ENCODE measurements at places on chromosomes 2 and 18.
A peak's percentile ranks its signal among the peaks of the same experiment; 100 is the strongest.

GRCh38 chr2:86223140-86223926, 24.1 kb downstream of the MRPL35 start:
- H3K27ac ChIP-seq = no peak overlapping the region
- peak; percentile 16 for DNase-seq
- H3K36me3 ChIP-seq = no peaks in the 10 kb centered on the region
- H3K27me3 ChIP-seq = no peaks in the 10 kb centered on the region
- H3K4me3 ChIP-seq = no peak overlapping the region

DNA sequence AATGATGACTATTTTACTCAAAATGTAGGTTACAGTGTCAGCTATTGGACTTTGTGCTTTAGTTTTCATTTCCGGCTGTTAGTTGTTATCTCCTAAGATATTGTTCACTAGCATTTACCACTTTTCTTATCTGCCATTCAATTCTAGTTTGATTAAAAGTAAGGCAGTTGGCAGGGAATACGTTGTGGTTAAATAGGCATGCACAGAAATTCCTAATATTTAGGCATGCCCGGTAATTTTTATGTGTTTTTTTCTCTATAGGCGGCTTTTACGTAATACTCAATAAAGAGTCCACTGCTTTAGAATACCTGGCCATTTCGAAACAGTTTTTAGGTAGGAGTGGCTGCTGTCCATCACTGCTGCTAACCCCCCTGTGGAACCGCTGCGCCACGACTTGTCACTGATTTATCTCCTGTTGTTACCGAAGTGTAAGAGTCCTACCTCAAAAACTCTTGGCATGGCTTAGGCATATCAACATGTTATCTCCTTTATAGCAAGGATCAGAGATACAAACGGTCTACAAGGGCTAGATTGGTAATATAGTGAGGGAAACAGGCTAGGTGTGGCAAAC, 39.5 kb downstream of the BABAM2 start:
- H3K27ac ChIP-seq = no peak overlapping the region
- H3K4me1 ChIP-seq = peaks cover 2% of the 10 kb centered on the region
- no peak for DNase-seq
- H3K36me3 ChIP-seq = peaks cover 30% of the 10 kb centered on the region
- no peak overlapping the region for H3K4me3 ChIP-seq
- no peaks in the 10 kb centered on the region for H3K27me3 ChIP-seq

DNA sequence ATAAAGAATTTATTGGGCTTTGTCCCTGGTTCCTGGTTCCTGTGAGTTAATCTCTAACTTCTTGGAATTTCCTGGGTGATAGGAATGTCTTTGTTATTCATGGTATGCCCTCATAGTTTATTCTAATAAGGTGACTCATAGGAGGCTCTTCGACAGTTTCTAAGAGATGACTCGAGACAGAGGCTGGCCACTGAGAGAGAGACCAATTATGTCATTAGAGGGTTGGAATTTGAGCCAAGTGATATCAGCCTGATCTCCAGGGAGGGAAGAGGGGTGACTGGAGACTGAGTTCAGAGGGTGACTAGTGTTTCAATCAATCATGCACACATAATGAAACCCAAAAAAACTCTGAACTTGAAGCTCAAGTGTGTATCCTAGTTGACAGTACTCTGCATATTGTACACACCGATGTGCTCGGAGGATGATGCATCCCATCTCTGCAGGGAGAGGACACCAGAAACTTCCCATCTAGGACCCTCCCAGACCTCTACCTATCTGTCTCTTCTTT, 185.7 kb downstream of the MTCL1 start:
- H3K27ac ChIP-seq = peak overlapping the region; percentile 99
- peak; percentile 94 for DNase-seq
- H3K27me3 ChIP-seq = no peaks in the 10 kb centered on the region
- H3K4me1 ChIP-seq = peaks cover 8% of the 10 kb centered on the region
- no peak overlapping the region for H3K4me3 ChIP-seq
- H3K36me3 ChIP-seq = no peaks in the 10 kb centered on the region

DNA sequence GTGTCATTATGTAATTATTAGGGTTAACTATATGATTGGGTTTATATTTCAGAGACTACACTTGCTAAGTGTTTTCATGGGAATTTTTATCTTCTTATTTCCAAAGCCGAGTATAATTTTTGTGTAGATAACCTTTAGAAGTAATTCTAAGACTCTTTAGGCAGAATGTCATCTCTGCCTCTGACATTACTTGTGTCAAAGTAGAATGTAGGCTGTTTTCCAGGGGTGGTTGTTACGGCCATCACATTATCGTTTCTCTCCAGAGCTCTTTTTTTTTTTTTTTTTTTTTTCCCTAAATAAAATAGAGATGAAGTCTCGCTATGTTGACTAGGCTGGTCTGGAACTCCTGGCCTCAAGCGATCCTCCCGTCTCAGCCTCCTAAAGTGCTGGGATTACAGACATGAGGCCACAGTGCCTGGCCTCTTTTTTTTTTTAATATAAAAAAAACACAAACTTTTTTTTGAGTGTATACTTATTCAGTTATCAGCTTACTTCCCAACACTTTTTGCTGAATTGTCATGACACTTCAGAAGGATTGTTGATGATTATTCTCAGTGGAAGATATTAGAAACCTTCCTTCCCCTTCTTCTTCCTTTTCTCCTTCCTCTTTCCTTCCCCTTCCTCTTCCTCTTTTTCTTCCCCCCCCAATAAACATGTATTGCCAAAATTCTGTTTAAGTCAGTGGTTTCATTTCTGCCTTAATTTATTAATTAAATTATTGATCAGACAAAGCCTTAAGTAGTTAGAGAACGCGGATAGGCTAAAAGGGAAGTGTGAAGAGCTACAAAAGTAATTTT, 2.3 kb downstream of the PIKFYVE start:
- peaks cover 20% of the 10 kb centered on the region for H3K36me3 ChIP-seq
- H3K27ac ChIP-seq = no peak overlapping the region

DNA sequence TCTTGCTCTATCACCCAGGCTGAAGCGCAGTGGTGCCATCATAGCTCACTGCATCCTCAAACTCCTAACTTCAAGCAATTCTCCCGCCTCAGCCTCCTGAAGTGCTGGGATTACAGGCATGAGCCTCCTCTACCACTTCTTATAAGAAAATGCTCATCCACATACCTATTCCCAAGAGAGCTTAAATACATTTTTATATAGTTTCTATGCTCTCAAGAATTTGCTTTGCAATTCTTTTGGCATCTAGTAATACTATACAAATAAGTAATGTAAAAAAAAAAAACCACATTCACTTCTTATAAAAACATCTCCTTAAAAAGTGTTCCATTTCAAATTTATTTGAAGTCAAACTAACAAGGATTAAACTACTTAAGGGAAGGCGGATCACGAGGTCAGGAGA, 197.3 kb downstream of the DNAH7 start:
- H3K36me3 ChIP-seq = no peaks in the 10 kb centered on the region
- no peak overlapping the region for H3K4me3 ChIP-seq
- peaks cover 2% of the 10 kb centered on the region for H3K4me1 ChIP-seq
- DNase-seq = no peak
- H3K27ac ChIP-seq = no peak overlapping the region

DNA sequence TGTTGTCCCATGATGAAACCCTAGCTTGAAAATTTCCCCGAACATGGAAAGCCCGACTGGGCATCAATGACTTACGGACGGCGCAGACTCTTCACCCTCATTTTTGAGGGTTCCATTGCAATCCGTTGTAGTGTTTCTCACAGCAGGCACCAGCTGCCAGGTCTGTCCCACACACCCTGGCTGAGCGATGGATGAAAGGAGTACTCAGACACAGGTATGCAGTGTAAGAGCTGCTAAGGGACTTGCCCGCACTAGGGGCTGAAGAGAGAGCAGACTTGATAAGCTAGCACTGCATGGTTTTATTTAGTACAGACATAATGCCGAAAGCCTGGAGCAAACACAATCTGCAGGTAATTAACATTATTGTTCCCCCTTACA, 15.8 kb downstream of the DYNAP start:
- no peaks in the 10 kb centered on the region for H3K36me3 ChIP-seq
- peaks cover 2% of the 10 kb centered on the region for H3K4me1 ChIP-seq
- no peak for DNase-seq
- H3K27ac ChIP-seq = no peak overlapping the region

DNA sequence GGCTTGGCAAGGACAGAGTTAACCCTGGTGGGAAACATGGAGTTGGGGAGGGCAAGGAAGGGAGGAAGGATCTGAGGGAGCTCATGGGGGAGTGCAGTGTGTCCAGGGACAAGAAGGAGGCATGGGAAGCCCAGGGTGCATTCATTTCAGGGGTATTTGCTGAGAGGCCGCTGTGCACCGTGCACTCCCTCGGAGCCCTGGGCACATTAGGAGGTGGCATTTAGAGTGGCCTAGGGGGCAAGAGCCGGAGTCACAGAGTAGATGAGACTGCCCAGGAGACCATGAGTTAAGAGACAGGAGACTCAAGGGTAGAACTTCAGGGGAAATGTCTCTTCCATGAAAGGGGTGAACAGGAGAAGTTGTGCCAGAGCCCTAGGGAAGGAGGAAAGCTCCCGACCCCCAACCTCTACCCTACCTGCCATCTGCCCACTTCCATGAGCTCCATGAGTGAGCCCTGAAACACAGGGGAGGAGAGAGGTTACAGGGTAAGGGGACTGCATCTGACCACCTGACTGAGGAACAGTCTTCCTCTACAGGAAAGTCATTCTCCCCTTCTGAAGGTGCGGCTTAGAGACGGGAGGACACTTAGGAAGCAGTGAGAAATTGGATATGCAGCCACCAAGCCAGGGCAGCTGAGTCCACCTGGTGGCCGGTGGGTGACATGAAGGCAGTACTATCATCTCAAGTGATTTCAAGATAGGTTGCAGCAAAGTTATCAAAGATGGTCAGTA, 58.5 kb upstream of the COPS8 start:
- H3K27ac ChIP-seq = no peak overlapping the region
- peaks cover 8% of the 10 kb centered on the region for H3K4me1 ChIP-seq
- no peak overlapping the region for H3K4me3 ChIP-seq
- peak; percentile 75 for DNase-seq

DNA sequence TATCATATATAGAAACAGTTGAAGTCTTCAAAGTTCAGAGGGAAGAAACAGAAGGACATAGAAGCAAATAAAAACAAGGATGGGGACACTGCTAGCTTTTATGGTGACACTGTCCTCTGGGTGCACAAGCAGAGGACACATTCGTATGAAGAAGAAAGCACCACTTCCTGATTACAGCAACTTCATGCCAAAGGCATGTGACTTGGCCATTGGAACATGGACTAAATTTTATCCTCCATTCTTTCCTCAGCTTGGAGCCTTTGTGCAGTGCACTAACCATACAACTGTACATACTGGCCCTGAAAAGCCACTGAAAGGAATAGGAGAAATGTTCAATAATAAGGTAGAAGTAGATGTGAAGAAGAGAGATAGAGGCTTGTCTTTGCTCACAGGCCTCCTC, 223.3 kb downstream of the MTX2 start:
- H3K36me3 ChIP-seq = no peaks in the 10 kb centered on the region
- no peaks in the 10 kb centered on the region for H3K27me3 ChIP-seq
- H3K27ac ChIP-seq = no peak overlapping the region
- no peak overlapping the region for H3K4me3 ChIP-seq
- H3K4me1 ChIP-seq = peaks cover 2% of the 10 kb centered on the region

Measured in mesenchymal stem cell (in vitro differentiated cells and primary cell).